ENCODE measurements at places on chromosomes 12 and 14. TPM values are rescaled to one million over a fixed set of nuclear protein-coding genes. Genes with fewer than 3 reads are reported as not detected.

DIO2 gene
- total RNA-seq, result under 0.01 TPM

HPD gene
- 2.1 TPM for total RNA-seq

ESR2 gene
- not detected for total RNA-seq

POTEG gene
- not detected for total RNA-seq

ALKBH1 gene
- total RNA-seq, result 10.0 TPM

C1QL4 gene
- 0.99 TPM for total RNA-seq

GRCh38 chr12:6780573-6780972 is 8.3 kb downstream of the LAG3 start:
- DNase-seq, result no peak

DNA sequence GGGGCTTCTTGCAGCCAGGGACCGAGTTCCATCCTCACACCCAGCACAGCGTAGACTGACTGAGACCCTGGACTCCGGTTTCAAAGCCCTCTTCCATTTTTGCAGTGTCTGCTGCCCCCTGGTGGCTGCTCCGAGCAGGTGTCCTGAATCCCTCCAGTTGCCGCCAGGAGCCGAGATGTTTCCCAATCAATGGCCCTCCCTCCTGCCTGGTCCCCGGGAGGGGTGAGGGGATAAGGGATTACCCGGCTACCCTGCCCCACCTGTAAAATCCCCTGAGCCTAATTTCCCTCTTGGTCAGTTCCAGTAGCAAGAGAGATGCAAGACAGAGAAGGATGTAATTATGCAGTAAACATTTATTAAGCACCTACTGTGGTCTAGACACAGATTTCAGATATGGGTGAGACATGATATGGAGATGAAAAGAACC is 55.0 kb downstream of the PHETA1 start:
- peak; percentile 45 for DNase-seq

DNA sequence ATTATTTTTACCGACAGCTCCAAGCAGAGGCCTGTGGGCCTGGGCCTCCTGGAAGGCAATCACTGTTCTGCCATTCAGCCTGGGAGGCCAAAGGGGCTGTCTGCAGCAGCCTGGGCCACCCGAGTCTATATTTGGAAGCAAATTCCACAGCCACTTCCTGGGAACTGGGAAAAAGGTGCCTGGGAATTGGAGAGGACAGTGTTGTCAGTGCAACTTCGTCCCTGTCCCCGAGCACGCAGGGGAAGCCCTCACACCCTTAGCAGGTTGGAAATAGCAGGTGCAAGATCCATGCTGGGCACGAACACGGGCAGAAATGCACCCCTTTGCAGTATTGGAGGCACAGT is 9.6 kb upstream of the TBX5 start:
- DNase-seq, result no peak

DNA sequence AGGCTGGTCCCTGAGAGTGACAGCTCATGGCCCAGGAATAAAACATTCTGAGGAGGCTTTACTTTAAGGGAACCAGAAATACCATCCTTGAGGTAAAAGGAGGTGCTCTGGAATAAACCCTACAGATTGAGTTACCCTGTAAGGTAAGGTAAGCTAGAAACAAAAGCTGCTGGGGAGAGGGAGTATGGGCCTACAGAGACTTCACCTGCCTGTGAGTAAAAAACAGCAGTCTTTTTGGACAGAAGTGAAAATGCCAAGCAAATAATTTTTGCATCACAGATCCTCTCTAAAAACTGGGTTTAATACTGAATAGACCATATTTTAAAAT is 41.2 kb downstream of the CORO1C start:
- no peak for DNase-seq

GRCh38 chr12:81095501-81096232 is 17.8 kb downstream of the ACSS3 start:
- DNase-seq, result peak; percentile 74

GRCh38 chr14:30681752-30682355 is 59.7 kb downstream of the SCFD1 start:
- peak; percentile 34 for DNase-seq

GRCh38 chr12:64782191-64782876 is 23.1 kb upstream of the GNS start:
- DNase-seq, result no peak

- no peak for DNase-seq
These were observed 266.4 kb upstream of the SLC16A7 start for GRCh38 chr12:59329462-59329861.

DNA sequence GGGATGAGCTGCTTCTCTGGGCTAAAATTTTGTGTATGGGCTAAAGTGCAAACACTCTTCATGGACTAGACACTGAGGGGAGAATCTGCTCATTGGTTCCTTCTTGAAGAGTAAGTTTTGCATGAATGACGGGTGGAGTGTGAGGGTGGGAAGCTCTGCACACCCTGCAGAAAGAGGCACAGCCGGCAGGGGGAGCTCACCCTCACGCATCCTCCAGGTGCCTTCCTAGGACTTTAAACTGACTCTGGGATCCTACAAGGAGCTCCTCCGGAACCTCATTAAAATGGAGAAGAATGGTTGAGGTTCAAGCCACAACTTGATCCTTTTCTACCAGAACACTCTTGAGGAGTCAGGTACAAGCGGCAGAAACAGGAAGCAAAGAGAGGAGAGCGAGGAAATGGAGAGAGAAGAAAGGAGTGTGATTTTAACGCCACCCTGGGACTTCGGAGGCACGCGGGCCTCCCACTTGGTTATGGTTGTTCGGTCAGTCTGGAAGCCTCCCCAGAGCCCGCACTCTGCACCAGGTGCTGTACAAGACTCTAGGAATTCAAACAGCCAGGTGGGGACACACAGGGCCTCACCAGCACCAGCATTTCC is 87.5 kb downstream of the SETD3 start:
- peak; percentile 28 for DNase-seq

DNA sequence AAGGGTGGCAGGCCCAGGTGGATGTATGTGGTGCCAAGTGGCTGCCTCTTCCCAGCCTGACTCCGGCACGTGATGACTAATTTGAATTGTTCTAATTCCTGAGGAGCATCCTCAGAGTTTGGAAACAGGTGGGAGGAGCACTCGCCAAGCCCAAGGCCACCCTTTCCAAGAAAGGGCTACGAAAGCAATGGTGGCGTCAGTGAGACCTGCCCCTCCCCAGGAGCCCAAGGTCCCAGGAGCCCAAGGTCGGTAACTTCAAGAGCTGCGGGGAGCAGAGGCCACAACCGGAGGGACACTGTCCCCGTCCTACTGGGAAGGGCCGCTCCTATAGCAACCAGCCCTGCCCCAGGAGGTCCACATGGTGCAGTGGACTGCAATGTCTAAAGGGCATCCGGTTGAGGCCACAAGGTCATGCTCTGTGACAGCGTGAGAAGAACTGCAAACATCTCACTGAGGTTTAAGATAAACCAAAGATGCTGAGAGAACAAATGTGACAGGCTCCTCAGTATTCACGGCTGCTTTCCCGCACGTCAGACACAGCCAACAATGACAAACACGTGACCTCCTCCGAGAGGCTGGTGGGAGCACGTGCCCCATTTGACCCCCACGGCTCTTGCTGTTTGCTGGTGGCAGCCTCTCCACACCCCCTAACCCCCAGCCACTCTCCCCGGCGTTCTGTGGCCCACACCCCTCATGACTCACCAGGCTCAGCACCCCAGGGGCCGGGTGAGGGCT is 79.6 kb downstream of the ITPK1 start:
- DNase-seq, result no peak

DNA sequence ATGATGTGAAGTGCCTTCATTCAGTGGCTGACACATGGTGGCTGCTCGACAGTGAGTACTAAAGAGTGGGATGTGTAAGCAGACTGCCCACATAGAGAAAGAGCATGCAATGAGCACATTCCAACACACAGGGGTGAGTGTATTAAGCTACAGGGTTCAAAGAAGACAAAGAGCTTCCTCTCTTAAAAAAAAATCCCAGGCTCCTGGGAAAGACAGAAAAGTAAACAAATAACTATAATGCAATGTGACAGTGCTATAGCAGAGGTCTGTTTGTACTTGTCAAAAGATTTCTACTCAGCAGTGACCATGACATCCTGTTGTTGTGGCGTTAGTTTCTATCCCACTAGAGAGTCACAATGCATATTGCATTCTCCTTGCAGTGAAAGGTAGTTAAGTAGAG is 12.4 kb upstream of the PCNX1 start:
- DNase-seq, result no peak

GRCh38 chr14:101625336-101626097 is 64.2 kb downstream of the DIO3 start:
- peak; percentile 1 for DNase-seq

GRCh38 chr14:68807987-68808386 is 15.1 kb upstream of the ZFP36L1 start:
- DNase-seq, result no peak
